Right atrium auricular region (tissue), 2 donors: ENCODE measurements at places on chromosomes 11 and 22. TPM values are rescaled to one million over a fixed set of nuclear protein-coding genes. Genes with fewer than 3 reads are reported as not detected.
A peak's percentile ranks its signal among the peaks of the same experiment; 100 is the strongest.

DNA sequence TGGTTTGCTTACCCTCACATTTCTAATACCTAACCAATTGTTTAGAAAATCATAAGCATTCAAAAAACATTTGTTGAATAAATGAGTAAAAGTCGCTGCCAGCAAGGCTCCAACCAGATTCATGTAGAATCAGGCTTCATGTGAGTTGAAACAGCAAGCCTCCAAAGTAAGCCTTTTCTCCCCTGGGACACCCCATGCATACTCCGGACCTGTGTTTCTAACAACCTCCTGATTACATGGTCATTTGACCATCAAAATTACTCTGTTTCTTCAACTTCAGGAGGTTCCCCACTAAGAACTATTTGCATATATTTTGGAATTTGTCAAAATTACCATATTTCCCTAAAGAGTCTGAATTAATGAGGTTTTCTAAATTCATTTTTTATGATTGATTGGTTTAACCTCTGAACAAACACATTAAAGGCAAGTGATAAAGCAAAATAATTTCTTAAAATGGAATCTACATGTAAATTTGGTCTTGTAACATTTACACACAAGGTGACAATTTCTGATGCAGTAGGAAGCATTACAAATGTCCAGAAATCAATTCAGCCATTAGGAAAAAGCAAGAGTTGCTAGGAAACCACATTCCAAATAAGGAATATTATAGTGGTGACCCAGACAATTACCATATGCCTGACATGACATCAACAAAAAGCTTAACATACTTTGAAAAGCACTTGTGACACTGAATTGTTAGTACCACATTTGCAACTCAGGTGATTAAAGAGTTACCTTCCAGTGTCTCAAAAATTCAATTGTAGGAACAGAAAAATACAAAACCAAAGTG lies 252.6 kb downstream of the GUCY1A2 start:
- H3K36me3 ChIP-seq: no peaks in the 10 kb centered on the region
- H3K27me3 ChIP-seq: no peaks in the 10 kb centered on the region
- no peak for DNase-seq
- H3K4me1 ChIP-seq: no peaks in the 10 kb centered on the region
- H3K27ac ChIP-seq: no peak overlapping the region

DNA sequence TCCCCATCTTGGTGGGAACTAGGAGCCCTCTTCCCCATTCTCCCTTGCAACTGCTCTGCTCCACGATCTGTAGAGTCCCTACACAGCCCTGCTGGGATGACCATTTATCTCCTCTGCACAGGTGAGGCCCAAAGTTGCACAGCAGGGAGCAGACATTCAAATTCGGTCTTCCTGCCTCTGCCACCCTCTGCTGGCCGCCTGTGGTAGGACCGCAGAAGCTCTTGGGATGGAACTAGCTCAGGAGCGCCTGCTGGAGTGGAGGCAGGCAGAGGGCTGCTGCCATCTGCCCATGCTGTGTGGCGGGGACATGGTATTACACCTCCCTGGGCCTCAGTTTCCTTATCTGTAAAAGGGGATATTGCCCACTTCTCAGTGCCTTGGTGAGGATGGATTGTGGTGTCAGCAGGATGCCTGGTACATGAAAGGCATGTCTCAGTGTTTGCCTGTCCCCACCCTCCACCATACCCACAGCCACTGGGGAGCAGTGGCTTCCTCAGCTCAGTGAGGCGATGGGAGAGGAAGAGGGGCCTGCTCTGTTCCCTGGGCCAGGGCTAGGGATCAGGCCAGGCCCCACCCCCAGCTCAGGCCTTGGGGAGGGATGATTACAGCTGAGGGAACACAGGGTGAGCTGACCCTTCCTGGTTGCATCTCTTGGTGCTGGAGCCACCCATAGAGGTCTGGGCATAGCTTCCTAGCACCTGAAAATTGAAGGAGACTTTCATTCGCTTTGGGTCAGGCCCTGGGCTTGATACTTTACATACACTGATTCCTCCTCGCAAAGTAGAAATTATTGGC lies 11.3 kb upstream of the OMP start:
- H3K27me3 ChIP-seq: no peaks in the 10 kb centered on the region
- H3K4me1 ChIP-seq: peaks cover 3% of the 10 kb centered on the region
- no peak overlapping the region for H3K27ac ChIP-seq
- H3K4me3 ChIP-seq: no peak overlapping the region

The CPT1B gene
- 184 TPM for total RNA-seq

- peak overlapping the region; percentile 9 for H3K27ac ChIP-seq
- no peak for DNase-seq
- H3K4me1 ChIP-seq: peaks cover 53% of the 10 kb centered on the region
- H3K4me3 ChIP-seq: no peak overlapping the region
Observed at GRCh38 chr22:20084547-20085413, 4.7 kb downstream of the DGCR8 start.

- H3K4me1 ChIP-seq: peaks cover 23% of the 10 kb centered on the region
- no peak overlapping the region for H3K4me3 ChIP-seq
- no peaks in the 10 kb centered on the region for H3K27me3 ChIP-seq
- no peak overlapping the region for H3K27ac ChIP-seq
Observed at GRCh38 chr11:66877588-66878385, 20.9 kb downstream of the LRFN4 start.

The ZNRF3 gene
- 11.5 TPM for total RNA-seq

DNA sequence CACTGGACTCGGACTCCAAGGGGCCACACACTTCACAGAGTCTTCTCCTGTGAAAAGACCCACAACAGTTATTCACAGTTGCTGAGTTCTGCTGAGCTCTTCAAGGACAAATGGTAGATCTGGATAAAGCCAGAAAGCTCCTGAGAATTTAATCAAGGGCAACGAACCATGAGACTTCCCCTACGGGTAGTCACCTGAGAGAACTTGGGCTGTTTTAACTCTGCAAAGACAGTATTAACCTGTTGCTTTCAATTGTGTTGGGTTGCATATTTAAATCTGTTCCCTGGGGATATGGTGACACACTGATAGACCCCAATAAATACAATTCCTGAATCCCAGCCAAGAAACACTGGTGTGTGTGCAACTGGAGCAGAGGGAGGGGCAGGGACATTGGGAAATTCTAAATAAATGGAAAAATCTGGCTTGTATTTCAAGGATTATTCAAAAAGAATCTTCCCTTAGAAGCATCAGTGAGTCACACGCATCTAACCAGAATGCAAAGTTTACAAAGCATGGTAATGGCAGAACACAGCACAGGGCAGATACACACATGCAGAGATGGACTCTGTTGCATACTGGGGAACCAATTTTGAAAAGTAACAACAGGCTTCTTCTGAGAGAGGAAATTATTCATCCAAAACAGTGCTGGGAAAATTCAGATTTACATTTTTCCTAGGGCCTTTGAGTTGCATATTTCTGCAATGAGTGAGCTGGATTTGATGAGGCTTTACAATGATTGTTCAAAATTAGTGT lies 4.0 kb downstream of the KCNJ1 start:
- no peaks in the 10 kb centered on the region for H3K36me3 ChIP-seq
- H3K27ac ChIP-seq: no peak overlapping the region
- H3K27me3 ChIP-seq: no peaks in the 10 kb centered on the region
- H3K4me1 ChIP-seq: no peaks in the 10 kb centered on the region
- H3K4me3 ChIP-seq: no peak overlapping the region

DNA sequence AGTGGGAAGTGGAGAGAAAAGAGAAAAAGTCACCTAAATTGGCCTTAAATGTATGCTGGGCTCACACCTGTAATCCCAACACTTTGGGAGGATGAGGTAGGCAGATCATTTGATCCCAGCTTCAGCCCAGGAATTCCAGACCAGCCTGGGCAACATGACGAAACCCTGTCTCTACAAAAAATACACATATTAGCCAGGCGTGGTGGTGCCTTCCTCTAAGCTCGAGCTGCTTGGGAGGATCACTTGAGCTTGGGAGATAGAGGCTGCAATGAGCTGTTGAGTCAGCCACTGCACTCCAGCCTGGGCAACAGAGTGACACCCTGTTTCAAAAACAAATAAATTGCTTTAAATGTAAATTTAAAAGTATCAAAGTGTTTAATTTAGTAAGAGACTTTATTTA lies 3.9 kb downstream of the CBL start:
- no peaks in the 10 kb centered on the region for H3K36me3 ChIP-seq
- H3K4me1 ChIP-seq: peaks cover 3% of the 10 kb centered on the region

DNA sequence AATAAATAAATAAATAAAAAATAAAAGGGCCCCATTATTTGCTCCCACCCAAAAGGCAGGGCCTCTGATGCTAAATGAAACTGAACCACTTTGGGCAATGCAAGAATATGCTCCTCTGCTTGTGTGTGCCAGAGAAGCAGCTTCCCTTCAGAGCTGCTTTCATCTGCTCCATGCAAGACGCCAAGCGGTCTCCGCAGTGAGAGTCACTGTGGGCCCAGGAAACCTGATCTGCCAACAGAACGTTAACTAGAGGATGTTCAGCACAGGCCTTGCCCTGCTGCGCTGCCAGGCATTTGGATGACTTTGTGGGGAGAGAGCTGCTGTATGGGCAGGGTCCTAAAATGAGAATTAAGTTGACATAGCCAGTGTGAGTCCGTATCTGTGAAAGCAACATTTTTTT lies 43.7 kb upstream of the APOA1 start:
- H3K4me3 ChIP-seq: no peak overlapping the region
- DNase-seq: no peak
- no peaks in the 10 kb centered on the region for H3K4me1 ChIP-seq
- no peak overlapping the region for H3K27ac ChIP-seq
- no peaks in the 10 kb centered on the region for H3K36me3 ChIP-seq

GRCh38 chr11:64339754-64340408 lies at the start of gene CCDC88B:
CCDC88B (plus strand) TSS chr11:64340204; CDS start chr11:64340267, 63 bp downstream.
- no peak within 1 kb of the TSS for H3K27ac ChIP-seq
- no peaks in the 10 kb centered on the region for H3K36me3 ChIP-seq
- peak within 1 kb of the TSS; percentile 13 for H3K4me3 ChIP-seq
- DNase-seq: no peak

GRCh38 chr11:128904656-128905344 lies 13.6 kb downstream of the KCNJ5 start:
- DNase-seq: no peak
- peak overlapping the region; percentile 70 for H3K4me3 ChIP-seq
- no peaks in the 10 kb centered on the region for H3K36me3 ChIP-seq
- H3K4me1 ChIP-seq: no peaks in the 10 kb centered on the region
- H3K27ac ChIP-seq: peak overlapping the region; percentile 83

The NAALADL1 gene
- total RNA-seq: 6.0 TPM

The APOL1 gene
- 10.7 TPM for total RNA-seq

DNA sequence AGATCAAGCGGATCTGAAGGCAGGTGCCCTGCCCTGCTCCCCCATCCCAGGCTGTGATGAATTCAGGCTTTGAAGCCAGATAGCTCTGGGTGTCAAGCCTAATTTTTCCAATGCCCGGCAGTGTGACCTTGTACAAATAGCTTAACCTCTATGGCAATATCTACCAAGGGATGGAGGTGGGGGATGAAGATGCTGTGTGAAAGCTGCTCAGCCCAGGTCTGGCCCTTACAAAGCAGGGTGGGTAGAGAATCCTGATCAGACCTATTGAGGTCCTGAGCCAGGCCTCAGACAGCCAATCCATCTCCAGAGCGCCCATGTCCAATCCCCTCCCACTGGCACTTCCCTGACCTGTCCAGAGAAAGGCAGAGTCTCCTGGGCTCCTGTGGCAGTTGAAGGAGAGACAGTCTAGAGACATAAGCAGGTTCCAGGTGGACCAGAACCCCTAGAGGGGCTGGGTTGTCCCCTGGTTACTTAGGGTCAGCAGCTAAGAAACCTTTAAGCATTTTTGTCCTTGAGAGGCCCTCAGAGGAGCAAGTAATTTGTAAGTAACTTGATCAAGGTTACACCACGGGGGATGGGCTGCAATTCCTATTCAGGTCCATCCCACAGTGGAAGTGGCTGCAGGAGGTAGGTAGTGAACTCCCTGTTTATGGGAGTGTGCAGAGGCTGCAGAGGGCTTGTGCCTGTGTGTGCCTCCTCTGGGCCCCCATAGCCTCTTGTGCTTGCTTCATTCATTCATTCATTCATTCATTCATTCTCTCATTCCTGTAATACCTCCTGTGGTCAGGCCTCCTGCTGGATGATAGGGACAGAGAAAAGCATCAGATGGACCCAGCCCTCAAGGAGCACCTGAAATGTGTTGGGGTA lies 10.4 kb downstream of the P2RY2 start:
- H3K4me3 ChIP-seq: no peak overlapping the region
- DNase-seq: no peak
- H3K36me3 ChIP-seq: no peaks in the 10 kb centered on the region
- no peaks in the 10 kb centered on the region for H3K27me3 ChIP-seq
- peaks cover 23% of the 10 kb centered on the region for H3K4me1 ChIP-seq

- DNase-seq: no peak
- H3K4me1 ChIP-seq: peaks cover 8% of the 10 kb centered on the region
- no peak overlapping the region for H3K27ac ChIP-seq
- no peaks in the 10 kb centered on the region for H3K27me3 ChIP-seq
Observed at GRCh38 chr11:62390237-62390636, 28.6 kb upstream of the SCGB1A1 start.

The APOBEC3F gene
- 6.3 TPM for total RNA-seq

The CLDN5 gene
- total RNA-seq: 16.7 TPM

DNA sequence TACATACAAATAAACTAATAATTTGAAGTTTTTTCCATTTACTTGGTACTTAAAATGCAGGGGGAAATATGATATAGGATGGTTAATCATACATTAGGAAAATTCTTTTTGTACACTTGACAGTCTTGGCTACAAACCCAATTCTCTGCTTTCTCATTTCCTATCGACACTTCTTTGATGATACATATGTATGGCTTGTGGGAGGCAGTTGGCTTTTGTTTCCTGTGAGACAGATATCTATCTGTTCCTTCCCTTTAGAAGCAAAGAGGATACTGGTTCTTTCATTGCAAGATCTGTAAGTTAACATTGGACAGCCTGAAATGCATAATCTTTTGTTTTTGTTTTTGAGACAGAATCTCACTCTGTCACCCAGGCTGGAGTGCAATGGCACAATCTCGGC lies 47.9 kb upstream of the ADORA2A start:
- H3K4me1 ChIP-seq: peaks cover 14% of the 10 kb centered on the region
- H3K27ac ChIP-seq: peak overlapping the region; percentile 57
- no peak for DNase-seq
- no peak overlapping the region for H3K4me3 ChIP-seq
- H3K36me3 ChIP-seq: peaks cover 21% of the 10 kb centered on the region

DNA sequence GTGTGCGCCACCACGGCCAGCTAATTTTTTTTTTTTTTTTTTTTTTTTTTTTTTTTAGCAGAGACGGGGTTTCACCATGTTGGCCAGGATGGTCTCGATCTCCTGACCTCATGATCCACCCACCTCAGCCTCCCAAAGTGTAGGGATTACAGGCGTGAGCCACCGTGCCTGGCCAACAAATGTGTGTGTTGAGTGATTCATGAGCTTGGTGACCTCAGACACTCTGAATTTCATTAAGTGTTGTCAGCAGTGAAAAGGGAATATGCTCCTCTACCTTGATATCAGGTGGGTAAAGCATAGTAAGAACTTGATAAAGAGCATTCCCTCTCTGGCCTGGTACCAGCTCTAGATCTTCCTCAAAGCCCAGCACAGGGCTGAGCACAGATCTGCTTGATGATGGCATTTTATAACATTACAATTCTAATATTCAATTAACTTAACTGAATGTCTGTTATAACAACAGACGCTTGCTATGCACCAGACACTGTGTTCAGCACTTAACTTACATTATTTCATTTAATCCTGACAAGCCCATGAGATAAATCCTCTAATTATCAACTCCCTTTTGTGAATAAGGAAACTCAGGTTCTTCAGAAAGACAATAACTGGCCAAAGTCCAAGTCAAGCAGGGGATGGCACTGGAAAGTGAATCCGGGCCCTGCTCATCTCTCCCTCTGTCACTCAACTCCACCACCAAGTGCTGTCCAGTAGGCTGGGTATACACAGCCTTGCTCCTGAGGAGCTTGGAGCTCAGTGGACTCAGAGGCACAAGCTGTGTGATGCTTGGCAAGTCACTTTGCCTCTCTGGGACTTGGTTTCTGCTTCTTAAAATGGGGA lies 13.0 kb downstream of the TBC1D10A start:
- H3K4me3 ChIP-seq: no peak overlapping the region
- H3K4me1 ChIP-seq: peaks cover 75% of the 10 kb centered on the region
- no peak for DNase-seq
- no peaks in the 10 kb centered on the region for H3K27me3 ChIP-seq
- no peaks in the 10 kb centered on the region for H3K36me3 ChIP-seq
